ENCODE measurements at places on chromosomes 13 and 19.
A peak's percentile ranks its signal among the peaks of the same experiment; 100 is the strongest.

- ATAC-seq: no peak
Observed at GRCh38 chr13:106417467-106418110, 117.9 kb downstream of the EFNB2 start.

DNA sequence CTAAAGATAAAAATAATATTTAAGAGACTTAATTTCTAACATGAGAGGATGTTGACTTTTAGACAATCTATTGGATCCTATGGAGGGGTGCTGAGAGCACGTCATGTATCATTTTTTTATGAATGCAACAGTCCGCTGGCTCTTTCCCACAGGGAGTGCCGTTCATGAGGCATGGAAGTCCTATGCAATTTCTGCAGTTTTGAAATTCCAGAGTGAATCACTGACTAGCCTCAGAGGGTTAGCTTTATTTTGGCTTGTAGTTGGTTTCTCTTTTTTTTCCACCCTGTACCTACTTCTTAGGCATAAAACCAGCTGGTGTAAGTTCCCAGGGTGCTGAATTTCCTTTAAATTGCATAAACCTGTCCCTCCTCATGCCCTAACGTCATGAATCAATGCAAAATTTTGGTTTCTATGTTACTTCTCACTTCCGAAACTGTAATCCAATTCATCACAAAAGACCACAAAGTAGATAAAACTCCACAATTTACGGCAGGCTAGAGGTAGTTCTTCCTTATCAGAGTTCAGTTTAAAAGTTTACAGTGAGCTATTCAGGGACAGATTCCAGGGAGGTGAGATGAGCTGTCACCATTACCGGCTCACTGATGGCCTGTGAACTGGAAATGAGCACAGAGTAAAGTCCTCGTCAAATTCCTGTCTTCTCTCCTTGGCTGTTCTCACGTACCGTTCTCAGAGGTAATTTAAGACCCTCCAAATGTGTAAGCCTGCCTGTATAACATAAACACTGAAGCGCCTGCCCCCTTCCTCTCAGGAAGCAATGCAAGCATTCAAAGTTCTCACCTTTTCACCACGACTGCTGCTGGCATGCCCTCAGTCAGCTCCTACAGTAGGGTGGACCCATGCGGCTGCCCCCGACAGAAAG is 216.6 kb upstream of the SLC10A2 start:
- no peak for ATAC-seq

DNA sequence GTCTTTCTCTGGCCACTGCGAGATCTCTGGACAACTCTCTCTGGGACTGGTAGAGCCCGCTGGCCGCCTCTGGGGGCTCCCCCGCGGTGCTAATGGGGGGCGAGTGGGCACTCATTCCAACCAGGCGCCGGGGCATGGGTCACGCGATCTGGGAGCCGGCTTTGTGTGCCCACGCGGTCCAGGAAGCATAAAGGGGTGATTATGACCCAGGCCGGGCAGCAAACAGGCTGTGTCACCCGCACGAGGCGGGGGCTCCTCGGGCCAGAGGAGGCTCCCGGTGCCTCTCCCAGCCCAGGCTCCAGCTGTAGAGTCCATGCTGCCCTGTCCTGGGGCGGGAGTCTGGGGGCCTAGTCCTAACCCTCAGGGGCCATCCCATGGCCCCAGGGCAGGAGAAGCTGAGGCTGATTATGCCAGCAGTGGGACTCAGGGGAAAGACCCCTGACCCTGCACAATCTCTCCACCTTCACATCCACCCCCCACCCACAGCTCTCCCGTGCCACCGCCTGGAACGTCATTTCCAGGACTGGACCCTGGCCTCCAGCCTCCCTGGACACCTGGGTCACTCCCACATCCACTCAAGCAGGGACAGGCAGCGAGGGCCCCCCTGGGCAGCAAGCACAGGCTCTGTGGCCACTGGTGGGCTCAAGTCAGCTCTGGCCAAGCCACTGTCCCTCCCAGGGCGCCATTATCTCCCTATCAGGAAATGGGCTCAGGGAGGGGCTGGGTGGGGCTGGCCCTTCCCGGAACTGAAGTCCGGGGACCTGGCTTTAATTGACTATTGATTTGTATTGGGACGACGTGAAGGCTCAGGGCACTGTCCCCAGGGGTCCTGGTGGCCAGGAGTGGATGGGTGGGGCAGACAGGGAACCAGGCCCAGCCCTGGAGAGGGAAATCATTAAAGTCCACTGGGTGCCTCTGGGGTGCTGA is 50.0 kb downstream of the PTPRS start:
- ATAC-seq: no peak

GRCh38 chr13:52012512-52012836 is 276 bp downstream of the ALG11 start:
- ATAC-seq: no peak

DNA sequence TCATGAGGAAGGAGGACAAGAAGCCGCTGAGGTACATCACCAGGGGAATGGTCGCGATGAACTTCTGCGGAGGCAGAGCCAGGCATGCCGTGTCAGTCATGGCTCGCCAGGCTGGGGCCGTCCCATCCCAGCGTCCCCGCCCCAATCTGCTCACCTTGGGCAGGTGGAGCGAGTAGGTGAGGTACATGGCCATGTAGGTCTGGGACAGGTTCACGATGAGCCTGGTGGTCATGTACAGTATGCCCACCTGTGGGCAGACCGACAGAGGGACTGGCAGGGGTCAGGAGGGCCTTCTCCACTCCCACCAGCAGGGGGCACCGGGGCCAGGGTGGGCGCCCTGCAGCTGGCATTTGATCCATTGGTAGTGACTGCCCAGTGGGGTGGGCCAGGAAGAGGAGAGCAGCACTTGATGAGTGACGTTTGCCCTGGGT is 8.3 kb downstream of the TEKTIP1 start:
- ATAC-seq: no peak

DNA sequence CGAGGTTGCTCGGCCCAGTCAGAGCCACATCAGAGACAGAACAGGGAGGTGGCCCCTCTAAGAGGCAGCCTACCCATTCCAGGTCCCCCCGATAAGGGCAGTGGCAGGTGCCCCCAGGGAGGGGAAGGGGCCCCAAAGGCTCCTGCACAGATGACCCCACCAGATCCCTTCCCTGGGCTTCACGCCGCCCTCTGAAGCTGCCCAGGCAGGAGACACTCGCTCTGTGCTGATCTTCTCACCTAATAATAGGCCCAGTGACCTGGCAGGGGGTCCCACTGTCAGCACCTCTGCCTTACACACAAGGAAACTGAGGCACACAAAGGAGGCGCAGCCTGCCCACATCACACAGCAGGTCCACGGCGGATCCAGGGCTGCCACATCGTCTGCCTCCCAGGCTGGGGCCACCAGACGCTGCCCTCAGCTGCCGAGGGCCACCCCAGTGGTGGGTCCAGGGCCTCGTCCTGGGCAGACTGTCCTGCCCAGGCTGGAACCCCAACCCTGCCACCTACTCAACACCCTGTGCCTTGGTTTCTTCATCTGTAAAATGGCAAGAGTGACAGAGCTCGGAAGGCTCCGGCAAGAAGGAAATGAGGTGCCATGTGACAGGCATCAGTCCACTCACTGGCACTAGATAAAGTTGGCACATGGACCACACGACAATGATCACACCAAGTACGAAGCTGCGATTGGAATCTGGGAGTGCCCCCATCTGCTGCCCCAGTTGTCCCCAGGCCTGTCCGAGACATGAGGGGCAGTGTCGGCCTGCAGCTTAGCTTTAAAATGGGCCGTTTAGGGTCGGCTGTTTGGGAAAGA is 56.5 kb downstream of the KLF2 start:
- no peak for ATAC-seq

GRCh38 chr13:40026741-40027140 is 371.3 kb downstream of the COG6 start:
- no peak for ATAC-seq

DNA sequence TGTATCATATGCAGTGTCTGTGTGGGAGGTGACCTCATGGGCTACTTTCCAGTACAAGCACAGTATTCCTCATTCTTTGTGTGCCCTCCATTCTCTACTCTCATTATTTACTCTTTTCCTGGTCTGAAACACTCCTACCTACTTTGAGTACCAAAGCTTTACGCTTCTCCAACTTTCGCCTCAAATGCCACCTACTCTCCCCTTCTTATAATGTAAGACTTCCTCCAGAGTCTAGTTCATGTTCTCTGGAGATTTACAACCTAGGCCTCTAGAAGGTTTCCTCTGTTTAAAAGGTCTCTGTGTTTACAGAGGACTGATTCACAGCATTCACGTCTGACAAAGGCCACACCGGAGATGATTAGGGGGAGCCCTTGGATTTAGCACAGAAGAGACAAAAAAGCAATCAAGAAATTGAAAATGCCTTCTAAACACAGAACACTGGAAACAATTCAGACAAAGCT is 302.0 kb downstream of the KLF12 start:
- no peak for ATAC-seq

GRCh38 chr19:16337809-16338469 is 13.3 kb downstream of the KLF2 start:
- ATAC-seq: peak; percentile 25

- no peak for ATAC-seq
Observed at GRCh38 chr13:26324294-26324693, 70.4 kb downstream of the CDK8 start.

DNA sequence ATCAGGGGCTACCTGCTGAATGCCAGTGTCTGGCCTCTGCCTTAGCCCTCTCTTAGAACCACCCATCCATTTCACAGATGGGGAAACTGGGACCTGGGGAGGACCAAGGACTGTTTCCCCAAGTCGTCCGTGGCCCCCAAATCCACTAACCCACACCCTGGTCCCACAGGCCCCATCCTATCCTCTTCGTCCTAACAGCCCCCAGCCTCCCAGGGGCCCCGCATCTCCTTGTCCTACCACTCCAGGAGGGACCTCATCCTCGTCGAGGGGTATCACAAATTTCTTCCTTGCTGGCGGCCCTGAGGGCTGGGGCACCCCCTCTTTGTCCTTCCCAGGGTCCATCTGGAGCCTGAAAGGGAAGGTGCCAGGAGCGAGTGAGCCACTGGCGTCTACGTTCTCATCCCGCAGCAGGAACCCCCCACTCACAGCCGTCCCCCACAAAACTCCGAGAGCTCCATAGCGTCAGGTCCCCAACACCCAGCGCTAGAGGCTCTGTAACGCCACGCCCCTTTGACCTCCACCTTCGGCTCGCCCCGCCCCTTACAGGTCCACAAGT is 606 bp downstream of the ERCC1 start:
- ATAC-seq: no peak

- no peak for ATAC-seq
Observed at GRCh38 chr13:79402679-79403078, 3.4 kb downstream of the RBM26 start.

DNA sequence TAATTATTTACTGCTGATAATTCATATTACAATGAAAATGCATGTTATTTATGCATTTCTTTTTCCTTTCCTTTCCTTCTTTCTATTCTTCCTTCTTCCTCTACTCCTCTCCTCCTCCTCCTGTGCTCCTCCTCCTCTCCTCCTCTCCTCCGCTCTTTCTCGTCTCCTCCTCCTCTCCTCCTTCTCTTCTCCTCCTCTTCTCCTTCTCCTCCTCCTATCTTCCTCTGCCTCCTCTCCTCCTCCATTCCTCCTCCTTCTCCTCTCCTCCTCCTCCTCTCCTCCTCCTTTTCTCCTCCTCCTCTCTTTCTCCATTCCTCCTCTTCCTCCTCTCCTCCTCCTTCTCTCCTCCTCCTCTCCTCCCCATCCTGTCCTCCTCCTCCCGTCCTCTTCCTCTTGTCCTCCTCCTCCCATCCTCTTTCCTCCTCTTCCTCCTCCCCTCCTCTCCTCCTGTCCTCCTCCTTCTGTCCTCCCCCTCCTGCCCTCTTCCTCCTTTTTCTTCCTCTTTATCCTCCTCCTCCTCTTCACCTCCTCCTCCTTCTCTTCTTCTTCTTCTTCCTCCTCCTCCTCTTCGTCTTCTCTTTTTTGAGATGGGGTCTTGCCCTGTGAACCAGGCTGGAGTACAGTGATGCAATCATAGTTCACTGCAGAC is 14.7 kb downstream of the ADGRE2 start:
- ATAC-seq: no peak

GRCh38 chr13:110411688-110412059 is 104.6 kb downstream of the COL4A2 start:
- ATAC-seq: peak; percentile 7

DNA sequence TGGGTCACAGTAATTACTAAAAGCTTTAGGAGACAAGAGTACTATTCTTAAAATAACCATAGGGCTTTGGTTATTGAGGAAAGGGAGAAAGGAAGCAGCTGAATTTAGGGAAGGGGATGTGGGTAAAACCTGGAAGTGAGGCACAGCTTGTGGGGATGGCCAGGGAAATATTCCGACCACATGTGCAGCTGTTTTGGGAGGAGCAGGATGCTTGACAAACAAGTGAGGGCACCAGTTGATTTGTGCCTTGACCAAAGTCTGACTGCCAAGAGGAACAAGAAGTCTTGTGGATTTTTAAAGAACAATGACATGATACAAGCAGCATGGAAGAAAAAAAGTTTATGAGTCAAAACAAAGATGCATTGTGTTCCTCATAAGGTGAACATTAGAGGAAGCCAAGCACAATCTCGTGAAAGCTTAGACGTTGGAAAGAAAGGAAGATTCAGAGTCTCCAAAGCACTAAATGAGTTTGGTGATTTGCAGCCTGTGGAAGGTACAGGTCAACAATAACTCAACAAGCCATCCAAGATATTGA is 108.5 kb upstream of the GPC6 start:
- ATAC-seq: no peak

DNA sequence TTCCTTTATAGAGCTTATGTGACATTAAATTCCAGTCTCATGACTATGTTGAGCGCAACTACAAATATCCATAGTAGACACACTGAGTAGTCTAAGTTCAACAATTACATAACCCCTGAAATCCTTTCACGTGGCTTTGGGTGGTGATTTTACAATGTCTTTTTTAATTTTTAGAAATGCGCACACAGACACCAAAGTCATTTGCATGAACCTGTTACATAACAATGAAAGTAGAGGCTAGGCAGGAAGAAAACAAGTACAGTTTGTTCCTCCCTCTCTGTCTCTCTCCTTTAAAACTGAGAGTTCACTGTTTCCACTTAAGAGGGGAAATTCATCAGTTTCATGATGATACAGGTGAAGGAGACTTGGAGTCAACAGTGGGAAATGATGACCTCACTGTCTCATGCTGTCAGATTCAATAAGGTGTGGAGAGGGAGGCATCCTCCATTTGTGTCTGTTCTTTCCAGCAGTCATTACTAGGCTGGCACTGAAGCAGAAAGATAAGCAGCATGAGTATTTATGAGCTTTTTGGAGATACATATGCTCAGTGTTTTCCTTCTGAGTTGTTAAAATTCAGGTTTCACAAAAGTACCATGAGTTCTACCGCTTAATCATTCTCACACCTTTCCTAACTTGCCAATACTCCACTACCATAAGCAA is 201.8 kb downstream of the LHFPL6 start:
- no peak for ATAC-seq

DNA sequence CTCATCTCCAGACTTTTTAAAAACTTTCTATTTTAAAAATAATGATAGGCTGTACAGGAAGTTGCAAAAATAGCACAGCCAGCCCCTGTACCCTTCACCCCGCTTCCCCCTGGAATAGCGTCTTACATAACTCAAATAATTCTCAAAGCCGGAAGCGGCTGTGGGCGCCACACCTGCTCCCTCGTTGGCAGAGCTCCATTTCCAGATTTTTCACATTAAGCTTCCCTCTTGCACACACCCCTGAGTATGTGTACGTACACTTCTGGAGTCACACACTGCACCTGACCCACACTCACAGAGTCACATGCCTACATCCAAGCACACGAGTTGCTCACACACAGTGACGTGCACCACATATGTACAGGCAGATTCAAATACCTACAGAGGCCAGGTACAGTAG is 24.9 kb upstream of the DPP9 start:
- ATAC-seq: no peak

- ATAC-seq: no peak
Observed at GRCh38 chr13:24630121-24630520, 50.1 kb upstream of the ATP12A start.

Data from SK-N-SH treated with all-trans-retinoic acid at 6 μM for 48 hours (cell line).